ENCODE measurements at places on chromosomes 4 and X.
A peak's percentile ranks its signal among the peaks of the same experiment; 100 is the strongest.

DNA sequence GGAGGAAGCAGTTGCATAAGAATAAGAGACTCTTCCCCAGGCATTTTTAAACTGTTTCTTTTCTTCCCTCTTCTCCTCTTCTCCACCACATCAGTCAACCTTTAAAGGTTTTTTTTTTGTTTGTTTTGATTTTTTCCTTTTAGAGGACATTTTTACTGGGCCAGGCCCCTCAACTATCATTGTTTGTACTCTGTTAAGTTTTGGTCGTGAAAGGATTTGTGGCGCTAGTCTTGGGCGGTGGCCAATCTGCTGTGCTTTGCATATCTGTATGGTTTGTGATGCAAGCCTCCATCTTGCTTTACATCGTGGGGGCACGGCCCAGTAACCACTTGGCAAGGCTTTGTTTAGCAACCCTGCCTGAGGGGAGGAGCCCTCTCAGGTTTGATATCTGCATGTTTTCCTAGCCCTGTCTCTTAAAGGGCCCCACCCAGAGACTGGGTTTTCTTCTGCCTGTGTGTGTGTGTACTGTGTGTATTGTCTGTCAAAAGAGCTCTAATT is 101.9 kb upstream of the SLITRK2 start:
- DNase-seq: no peak

DNA sequence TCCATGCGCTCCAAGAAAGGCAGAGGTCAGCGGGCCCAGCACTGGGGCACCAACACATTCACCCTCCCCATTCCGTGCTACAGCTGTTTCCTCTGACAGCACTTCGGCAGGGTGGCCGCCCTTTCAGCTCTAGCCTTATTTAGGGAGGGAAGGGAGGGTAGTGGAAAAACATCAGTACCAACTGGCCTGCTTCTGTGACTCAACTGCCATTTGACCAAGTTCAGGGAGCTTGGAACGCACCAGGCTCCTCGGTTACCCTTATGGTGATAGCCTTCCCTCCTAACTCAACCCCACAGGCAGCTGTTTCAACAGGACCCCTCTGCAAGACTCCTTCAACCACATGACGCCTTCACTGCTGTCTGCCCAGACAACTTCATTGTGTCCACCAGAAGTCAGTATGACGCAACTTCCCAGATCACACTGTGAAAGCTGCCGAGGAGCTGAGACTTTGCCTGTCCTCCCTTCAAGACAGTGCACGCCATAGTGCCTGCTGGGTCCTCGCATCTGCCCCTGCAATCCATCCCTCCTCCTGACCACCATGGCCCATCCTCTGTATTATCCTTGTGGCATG is 132.2 kb downstream of the AFAP1 start:
- no peak for DNase-seq

GRCh38 chrX:71912156-71912555 is 1.5 kb downstream of the NHSL2 start:
- no peak for DNase-seq

- no peak for DNase-seq
Observed at GRCh38 chr4:5720980-5721379, 10.0 kb downstream of the EVC start.

DNA sequence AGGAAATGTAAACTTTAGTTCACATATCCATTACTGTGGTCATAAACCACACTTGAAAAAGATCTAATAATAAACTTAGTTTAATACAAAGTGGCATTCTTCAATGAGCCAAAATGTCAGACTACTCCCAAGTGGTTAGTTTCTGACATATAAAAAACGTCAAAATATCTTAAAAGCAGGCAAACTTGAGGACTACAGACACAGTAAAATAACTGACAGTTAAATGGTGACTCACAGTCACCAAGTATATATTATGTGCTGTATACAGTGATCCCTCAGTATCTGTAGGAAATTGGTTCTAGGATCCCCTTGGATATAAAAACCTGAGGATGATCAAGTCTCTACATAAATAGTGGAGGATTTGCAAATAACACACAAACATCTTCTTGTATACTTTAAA is 11.6 kb upstream of the CORIN start:
- DNase-seq: no peak

GRCh38 chr4:182823576-182823975 is 93.6 kb downstream of the DCTD start:
- no peak for DNase-seq

DNA sequence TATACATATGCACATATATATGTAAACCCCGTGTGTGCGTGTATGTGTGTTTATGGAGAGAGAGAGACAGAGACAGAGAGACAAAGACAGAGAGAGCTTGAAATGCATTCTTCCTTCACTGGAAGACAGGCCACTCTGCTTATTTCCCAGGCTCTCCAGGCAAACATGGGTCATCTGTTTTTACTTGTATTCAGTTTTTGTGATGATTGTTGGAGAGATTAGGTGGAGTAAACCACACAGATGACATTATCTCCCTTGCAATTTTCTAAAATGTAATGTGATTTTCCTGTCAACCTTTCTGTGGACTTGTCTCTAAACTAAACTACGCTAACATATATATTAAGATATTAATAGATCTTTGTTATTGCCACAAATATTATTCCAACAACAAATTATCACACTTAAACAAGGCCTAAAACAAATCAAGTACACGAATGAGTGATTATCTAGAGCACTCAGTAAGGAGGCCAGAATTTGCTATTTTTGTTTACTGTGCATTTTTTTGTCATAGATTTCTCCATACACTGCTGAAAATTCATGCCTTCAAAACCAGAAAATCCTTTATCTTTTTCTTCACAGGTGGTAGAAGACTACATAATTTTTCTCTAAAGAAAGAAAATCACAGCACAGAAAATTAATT is 251.8 kb upstream of the SLIT2 start:
- DNase-seq: no peak

- no peak for DNase-seq
Observed at GRCh38 chrX:41449131-41449530, 2.0 kb downstream of the NYX start.

- no peak for DNase-seq
Observed at GRCh38 chrX:105765691-105766090, 56.6 kb upstream of the NRK start.

DNA sequence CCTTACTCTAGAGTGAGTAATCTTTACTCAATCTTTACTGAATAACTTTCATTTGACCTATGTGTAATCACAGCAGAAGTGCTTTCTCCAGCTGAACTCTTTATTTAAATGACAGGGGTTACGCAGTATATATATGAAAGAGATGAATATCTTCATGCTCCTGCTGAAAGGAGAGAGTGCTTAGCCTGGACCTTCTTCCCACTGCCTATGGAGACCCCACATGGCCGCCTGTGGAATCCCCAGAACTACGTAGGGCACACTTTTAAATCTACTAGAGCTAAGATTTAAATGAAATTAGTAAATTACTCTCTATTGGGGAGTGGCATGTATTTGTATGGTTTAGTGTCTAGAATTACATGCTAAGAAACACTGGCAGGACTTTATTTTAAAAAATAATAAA is 391.2 kb downstream of the ANKRD50 start:
- no peak for DNase-seq

DNA sequence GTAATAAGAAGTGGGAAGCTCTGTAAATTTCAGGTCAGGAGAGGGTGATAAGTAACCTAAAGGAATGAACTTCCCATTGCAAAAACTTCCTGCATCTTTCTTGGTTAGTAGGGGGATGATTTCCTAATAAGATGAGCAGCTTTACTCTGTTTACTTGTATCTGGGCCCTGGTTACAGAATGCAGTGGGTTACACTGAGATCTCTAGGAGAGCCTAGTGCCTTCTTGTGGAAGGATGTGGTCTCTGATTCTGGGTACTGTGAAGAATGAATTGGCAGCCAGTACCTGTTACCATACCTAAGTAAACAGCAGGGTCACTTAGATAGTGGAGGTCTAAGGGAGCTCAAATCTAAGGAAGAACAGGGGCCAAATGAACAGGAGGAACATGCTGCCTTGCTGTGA is 320.6 kb downstream of the ARHGAP10 start:
- DNase-seq: no peak

DNA sequence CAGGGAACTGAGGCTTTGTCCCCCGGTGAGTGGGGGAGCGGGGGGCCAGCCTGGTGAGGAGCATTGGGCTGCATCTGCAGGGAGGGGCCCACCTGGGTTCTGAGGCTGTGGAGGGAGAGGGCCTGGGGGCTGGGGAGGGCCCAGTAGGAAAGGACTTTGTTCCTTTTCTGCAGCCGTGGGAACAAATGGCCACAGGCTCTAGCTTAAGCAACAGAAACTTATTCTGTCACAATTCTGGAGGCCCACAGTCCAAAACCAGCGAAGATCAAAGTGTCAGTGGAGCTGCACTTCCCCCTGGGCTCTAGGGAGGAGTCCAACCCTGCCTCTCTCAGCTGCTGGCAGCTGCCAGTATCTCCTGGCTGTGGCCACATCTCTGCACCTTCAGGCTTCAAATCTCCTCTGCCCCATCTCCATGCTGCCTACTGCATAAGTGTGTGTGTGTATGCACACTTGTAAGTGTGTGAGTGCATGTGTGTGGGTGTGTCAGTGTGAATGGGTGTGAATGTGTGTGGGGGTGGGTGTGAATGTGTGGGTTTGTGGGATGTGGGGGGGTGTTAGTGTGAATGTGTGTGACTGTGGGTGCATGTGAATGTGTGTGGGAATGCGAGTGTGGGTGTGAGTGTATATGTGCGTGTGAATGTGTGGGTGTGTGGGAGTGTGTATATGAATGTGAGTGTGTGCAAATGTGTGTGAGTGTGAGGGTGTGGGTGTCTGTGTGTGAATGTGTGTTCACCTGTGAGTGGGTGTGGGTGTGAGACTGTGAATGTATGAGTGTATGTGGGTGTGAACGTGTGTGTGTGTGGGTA is 204.5 kb upstream of the PSAPL1 start:
- no peak for DNase-seq

DNA sequence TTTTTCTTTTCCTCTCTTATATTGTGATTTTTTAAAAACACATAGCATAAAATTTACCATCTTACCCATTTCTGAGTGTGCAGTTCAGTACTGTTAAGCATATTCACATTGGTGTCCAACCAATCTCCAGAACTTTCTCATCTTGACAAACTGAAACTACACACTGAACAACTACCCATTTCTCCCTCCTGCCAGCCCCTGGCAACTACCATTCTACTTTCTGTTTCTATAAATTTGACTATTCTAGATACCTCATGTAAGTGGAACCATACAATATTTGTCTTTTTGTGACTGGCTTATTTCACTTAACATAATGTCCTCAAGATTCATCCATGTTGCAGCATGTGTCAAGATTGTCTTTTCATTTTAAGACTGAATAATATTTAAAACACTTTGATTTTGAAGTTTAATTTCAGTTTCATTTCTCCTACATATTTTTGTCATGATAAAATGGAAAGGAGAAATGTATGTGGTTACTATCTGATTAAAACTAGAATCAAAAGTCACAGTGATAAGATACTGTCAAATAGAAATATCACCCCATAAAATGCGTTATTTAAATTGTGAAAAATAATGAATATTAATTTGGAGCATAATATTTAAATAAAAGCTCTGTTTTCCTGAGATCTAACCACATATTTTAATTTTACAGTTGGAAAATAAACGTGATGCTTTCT is 122.8 kb downstream of the DIPK2B start:
- DNase-seq: no peak

- DNase-seq: no peak
Observed at GRCh38 chrX:1928805-1929204, 313.9 kb downstream of the ASMT start.

DNA sequence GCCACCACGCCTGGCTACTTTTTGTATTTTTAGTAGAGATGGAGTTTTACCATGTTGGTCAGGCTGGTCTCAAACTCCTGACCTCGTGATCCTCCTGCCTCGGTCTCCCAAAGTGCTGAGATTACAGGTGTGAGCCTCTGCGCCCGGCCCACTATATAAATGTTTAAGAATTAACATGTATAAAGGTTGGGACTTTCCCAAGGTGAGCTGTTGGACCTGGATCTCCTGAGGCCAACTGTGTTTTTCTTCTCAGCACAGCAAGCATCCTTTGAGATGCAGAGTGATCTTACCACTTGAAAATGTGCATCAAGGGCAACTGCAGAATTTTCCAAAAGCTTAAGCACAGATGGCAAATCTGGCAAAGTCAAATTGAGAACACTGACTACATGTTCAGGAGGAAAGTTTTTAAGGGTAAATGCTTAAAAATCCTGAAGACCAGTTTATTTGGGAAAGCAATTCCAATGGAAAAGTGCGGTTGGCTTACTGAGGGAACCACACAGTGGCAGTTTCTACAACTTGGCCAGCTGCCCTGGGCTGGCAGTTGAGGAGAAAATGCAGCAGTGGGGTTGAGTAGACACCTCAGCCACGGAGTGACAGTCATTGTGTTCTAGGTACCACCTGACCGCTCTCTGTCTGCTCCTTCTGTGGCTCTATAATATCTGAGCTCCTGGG is 168.9 kb downstream of the CBR4 start:
- no peak for DNase-seq

DNA sequence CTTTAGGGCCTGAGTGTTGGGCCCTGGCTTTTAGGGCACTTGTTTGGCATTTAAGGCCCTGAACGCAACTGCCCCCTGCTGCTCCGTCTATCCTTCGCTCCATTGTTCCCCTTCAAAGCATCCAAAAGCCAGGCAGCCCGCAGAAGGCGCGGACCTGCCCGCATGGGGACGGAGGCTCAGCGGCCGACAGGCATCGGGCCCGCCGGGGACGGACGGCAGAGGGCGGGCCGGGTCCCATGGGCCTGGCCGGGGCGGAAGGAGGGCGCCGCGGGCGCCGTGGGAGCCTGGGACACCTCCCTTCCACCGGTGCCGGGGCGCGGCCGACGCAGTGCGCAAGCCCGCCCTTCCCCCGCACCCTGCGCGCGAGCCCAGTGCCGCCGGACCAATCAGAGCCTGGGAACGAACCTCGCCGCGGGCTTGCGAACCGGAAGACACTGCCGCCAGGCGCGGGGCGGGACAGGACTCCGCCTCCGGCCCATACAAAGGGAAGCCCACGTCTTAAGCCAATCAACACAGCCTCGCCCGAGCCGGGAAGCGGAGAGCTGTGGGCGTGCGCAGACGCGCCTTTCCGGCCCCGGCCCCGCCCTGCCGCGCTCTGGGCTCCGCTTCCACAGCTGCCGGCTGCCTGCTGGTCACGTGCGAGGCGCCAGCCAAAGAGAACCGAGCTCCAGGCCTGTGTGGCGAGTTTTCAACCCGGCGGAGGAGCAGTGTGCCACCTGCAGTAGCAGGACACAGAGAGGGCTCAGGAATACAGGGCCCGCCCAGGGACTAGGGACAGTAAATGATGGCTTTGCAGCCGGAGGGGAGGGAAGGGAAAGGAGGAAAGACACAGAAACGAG is 2.1 kb upstream of the ARHGAP4 start:
- DNase-seq: peak; percentile 87

DNA sequence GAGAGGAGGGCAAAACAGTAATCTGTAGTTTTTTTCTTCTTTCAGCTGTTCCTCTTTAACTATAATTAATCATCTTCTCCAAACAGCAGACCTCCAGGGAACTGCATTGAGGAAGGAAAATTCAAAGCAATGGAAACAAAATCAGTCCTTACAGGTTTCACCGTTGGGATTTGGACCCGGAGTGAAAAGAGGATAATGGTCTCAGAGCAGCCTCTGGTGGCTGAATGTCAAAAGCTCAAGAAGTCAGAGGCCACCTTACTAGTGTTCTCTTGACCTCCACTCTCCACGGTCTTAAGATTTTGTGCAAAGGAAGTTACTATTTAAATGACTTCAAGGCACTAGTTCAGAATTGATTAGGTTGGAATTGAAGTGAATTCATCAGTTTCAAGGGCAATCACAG is 16.0 kb upstream of the MID1 start:
- no peak for DNase-seq

- no peak for DNase-seq
Observed at GRCh38 chr4:61553557-61554125, 353.5 kb downstream of the ADGRL3 start.

Data from GM04503 (cell line).